ENCODE measurements at places on chromosomes 4 and X.

DNA sequence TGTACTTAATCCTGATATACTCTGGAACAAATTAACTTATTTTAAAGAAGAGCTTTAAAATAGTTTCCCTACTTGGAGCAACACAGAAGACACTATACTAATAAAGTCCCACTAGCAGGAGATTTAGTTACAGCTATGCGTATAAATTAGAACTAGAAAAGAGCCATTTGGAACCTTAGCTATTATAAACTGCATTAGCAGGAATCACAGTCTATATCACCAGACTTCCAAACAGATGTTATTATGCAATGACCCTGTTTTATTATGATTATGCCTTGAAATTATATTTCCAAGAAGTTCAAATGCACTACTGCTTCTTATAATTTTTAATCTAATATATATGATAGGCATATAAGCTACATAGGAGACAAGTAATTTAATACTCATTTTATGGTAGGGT, 95.5 kb upstream of the WDR44 start:
- H3K4me1 ChIP-seq, result no peaks in the 10 kb centered on the region
- H3K27ac ChIP-seq, result no peak overlapping the region
- no peaks in the 10 kb centered on the region for H3K27me3 ChIP-seq
- no peak overlapping the region for H3K4me3 ChIP-seq
- DNase-seq, result no peak
- no peaks in the 10 kb centered on the region for H3K36me3 ChIP-seq

GRCh38 chr4:149897783-149898182, 82.1 kb upstream of the IQCM start:
- no peak for DNase-seq
- H3K4me3 ChIP-seq, result no peak overlapping the region
- peaks cover 4% of the 10 kb centered on the region for H3K27me3 ChIP-seq
- no peaks in the 10 kb centered on the region for H3K4me1 ChIP-seq
- no peak overlapping the region for H3K27ac ChIP-seq
- no peaks in the 10 kb centered on the region for H3K36me3 ChIP-seq

DNA sequence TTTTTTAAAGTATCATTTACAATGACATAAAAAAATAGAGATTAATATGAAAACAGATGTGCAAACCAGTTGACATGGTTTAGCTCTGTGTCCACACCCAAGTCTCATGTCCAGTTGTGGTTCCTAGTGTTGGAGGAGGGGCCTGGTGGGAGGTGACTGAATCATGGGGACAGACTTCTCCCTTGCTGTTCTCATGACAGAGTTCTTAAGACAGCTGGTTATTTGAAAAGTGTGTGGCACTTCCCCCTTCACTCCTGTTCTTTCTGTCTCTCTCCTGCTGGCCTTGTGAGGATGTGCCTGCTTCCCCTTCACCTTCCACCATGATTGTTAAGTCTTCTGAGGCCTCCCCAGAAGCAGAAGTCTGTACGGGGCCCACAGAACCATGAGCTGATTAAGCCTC, 23.8 kb downstream of the CNOT6L start:
- H3K27ac ChIP-seq, result no peak overlapping the region
- H3K36me3 ChIP-seq, result peaks cover 45% of the 10 kb centered on the region
- no peak overlapping the region for H3K4me3 ChIP-seq

GRCh38 chrX:66193821-66194220, 29.8 kb downstream of the HEPH start:
- H3K27me3 ChIP-seq, result no peaks in the 10 kb centered on the region
- H3K27ac ChIP-seq, result no peak overlapping the region
- DNase-seq, result no peak
- H3K4me1 ChIP-seq, result peaks cover 7% of the 10 kb centered on the region
- H3K36me3 ChIP-seq, result no peaks in the 10 kb centered on the region

DNA sequence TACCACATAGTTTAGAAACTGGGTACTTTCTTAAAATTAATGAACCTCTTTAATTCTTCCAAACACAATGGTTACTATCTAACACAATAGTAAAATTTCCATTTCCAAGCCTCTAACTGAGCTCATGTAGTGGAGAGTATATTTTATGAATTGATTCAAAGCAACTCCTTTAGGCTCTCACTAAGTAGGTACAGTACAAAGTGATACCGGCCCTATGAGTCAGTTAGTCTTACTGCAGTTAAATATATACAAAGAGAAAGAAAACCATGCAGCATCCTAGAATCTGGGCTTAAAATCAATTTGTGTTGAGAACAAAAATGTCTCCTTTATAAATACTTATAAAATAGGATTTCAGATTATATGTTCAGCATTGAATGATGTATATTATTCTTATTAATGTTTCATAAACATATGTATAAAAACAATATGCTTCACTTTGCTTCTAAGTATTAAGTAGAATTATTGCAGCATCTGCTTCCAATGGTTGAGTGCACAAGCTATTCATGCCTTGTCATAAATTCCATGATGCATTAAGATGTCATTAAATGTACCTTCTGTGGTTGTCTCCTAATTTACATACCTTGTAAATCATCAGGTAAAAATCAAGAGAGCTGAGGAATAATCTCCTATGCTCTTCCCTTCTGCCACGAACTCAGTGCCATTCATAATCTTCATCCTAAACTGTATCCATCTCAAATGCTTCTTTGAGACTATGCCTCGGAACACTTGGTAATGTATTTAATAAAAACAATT, 1037.8 kb downstream of the STPG2 start:
- DNase-seq, result no peak
- no peaks in the 10 kb centered on the region for H3K36me3 ChIP-seq
- H3K27ac ChIP-seq, result no peak overlapping the region
- no peaks in the 10 kb centered on the region for H3K4me1 ChIP-seq
- H3K27me3 ChIP-seq, result no peaks in the 10 kb centered on the region

DNA sequence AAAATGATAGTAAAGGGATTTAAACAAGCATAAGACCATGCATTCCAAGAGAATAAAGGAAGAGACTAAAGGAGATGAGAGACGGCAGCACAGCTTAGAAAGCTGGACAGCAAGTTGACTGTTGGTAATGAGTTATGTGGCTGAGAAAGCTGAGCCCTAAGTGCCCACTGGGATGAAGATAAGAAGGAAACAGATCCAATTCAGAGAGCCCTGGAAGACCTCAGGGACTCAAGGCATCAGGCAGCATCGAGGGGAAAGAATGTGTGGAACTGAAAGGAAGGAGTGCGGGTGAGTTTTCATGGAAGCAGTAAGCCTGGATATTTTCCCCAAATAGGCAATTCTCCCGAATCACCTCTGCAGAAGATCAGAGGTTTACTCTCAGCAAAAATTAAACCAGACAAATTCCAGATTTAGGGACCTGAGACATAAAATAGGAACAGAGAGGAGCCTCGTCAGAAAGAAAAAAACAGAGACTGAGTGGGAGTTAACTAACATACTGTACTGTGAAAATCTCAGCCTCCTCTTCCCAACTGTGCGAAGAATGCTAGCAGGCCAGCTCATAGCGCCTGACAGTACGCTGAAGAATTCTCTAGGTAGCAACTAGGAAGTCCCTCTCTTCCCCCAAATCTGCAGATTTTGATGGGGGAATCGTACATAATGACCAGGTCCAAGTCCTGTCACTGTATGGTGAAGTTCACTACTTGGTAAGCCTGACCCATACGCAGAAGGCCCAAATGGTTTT, 187.7 kb upstream of the TAPT1 start:
- H3K27ac ChIP-seq, result no peak overlapping the region
- H3K36me3 ChIP-seq, result no peaks in the 10 kb centered on the region
- no peaks in the 10 kb centered on the region for H3K4me1 ChIP-seq
- no peak for DNase-seq

GRCh38 chr4:69896530-69897116, 34.2 kb upstream of the CSN1S1 start:
- no peaks in the 10 kb centered on the region for H3K4me1 ChIP-seq
- H3K4me3 ChIP-seq, result no peak overlapping the region
- no peak for DNase-seq
- H3K27me3 ChIP-seq, result peaks cover 5% of the 10 kb centered on the region

GRCh38 chr4:143270256-143270838, 66.3 kb upstream of the GAB1 start:
- no peaks in the 10 kb centered on the region for H3K36me3 ChIP-seq
- H3K27me3 ChIP-seq, result no peaks in the 10 kb centered on the region
- H3K4me1 ChIP-seq, result no peaks in the 10 kb centered on the region

- H3K4me1 ChIP-seq, result no peaks in the 10 kb centered on the region
- H3K4me3 ChIP-seq, result no peak overlapping the region
- no peak overlapping the region for H3K27ac ChIP-seq
- DNase-seq, result no peak
- no peaks in the 10 kb centered on the region for H3K27me3 ChIP-seq
Observed at GRCh38 chr4:132384709-132385108, 764.4 kb upstream of the PCDH10 start.

- H3K4me1 ChIP-seq, result no peaks in the 10 kb centered on the region
- no peaks in the 10 kb centered on the region for H3K27me3 ChIP-seq
- H3K36me3 ChIP-seq, result no peaks in the 10 kb centered on the region
- no peak for DNase-seq
Observed at GRCh38 chr4:65393078-65393477, 277.2 kb downstream of the EPHA5 start.

DNA sequence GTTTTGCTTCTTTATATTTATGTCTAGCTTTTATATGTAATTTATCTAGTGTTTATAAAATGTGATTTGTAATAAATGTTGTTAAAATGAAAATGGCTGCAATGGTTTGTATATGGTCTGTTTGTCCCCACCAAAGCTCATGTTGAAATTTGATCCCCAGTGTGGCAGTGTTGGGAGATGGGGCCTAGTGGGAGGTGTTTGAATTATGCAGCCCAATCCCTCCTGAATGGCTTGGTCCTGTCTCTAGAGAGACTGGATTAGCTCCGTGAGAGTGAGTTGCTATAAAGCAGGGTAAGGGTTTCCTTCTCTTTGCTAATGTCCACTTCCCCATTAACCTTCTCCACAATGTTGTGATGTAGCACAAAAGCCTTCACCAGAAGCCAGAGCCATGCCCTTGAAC, 30.0 kb upstream of the JADE3 start:
- H3K4me3 ChIP-seq, result no peak overlapping the region
- H3K27me3 ChIP-seq, result no peaks in the 10 kb centered on the region
- H3K4me1 ChIP-seq, result no peaks in the 10 kb centered on the region
- no peak for DNase-seq
- no peaks in the 10 kb centered on the region for H3K36me3 ChIP-seq
- no peak overlapping the region for H3K27ac ChIP-seq

DNA sequence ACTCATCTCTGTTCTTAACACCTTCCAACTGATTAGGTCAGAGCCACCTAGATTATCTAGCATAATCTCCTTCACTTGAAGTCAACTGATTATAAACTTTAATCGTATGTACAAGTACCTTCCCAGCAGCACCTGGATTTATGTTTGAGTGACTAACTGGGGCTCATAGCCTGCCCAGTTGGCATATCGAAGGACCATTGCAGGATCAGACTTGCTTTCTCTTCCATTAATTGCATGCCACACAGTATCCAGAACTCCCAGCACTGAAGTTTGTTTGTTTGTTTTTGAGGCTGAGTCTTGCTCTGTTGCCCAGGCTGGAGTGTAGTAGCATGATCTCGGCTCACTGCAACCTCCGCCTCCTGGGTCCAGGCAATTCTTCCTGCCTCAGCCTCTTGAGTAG, 27.9 kb downstream of the GRK4 start:
- H3K36me3 ChIP-seq, result peaks cover 2% of the 10 kb centered on the region
- H3K27me3 ChIP-seq, result peaks cover 4% of the 10 kb centered on the region
- H3K27ac ChIP-seq, result no peak overlapping the region

GRCh38 chr4:73277201-73277600, 18.6 kb upstream of the ANKRD17 start:
- H3K4me3 ChIP-seq, result no peak overlapping the region
- no peaks in the 10 kb centered on the region for H3K27me3 ChIP-seq
- H3K36me3 ChIP-seq, result peaks cover 23% of the 10 kb centered on the region
- no peaks in the 10 kb centered on the region for H3K4me1 ChIP-seq

- DNase-seq, result peak; percentile 25
- H3K27ac ChIP-seq, result no peak overlapping the region
- H3K4me1 ChIP-seq, result peaks cover 32% of the 10 kb centered on the region
- H3K36me3 ChIP-seq, result no peaks in the 10 kb centered on the region
- no peaks in the 10 kb centered on the region for H3K27me3 ChIP-seq
- no peak overlapping the region for H3K4me3 ChIP-seq
Observed at GRCh38 chrX:15761564-15762191, 23.6 kb downstream of the CA5B start.

DNA sequence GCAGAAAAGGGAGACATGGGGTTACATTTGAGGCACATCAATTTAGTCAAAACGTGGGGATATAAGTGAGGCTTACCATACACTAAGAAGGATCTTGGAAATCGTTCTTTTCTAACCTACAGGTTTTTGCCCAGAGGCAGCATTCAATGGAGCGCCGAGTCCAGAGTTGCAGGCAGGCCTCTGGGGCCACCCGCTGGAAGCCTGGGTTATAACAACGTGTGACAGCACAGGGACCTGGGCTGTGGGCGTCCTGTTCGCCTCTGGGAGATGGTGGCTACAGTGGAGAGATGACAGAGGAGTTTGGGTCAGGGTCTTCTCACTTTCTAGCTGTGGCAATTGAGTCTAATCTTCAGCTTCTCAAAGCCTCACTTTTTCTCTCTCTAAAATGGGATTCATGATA, 53.9 kb downstream of the ENPP6 start:
- no peak overlapping the region for H3K4me3 ChIP-seq
- DNase-seq, result peak; percentile 23
- peaks cover 3% of the 10 kb centered on the region for H3K4me1 ChIP-seq
- H3K36me3 ChIP-seq, result no peaks in the 10 kb centered on the region
- peaks cover 52% of the 10 kb centered on the region for H3K27me3 ChIP-seq
- H3K27ac ChIP-seq, result no peak overlapping the region

- no peaks in the 10 kb centered on the region for H3K36me3 ChIP-seq
- no peak for DNase-seq
- peak overlapping the region; percentile 20 for H3K27ac ChIP-seq
- no peak overlapping the region for H3K4me3 ChIP-seq
Observed at GRCh38 chr4:122705547-122706117, 26.9 kb upstream of the BBS12 start.

DNA sequence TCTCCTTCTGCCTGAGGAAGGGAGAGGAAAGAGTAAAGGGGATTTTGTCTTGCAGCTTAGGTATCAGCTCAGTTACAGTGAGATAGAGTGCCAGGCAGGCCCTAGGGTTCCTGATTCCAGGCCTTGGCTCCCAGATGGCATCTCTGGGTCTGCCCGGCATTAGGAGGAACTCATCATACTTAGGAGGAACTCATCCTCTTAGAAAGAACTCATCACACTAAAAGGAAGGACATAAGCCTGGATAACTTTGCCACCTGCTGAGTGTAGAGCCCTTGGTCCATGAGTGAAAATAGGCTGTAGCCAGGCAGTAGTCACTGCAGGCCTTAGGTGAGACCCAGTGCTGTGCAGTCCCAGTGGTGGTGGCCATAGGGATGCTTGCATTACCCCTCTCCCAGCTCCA, 367.1 kb downstream of the PACRGL start:
- H3K36me3 ChIP-seq, result no peaks in the 10 kb centered on the region
- no peaks in the 10 kb centered on the region for H3K27me3 ChIP-seq
- no peak overlapping the region for H3K4me3 ChIP-seq
- H3K27ac ChIP-seq, result no peak overlapping the region

DNA sequence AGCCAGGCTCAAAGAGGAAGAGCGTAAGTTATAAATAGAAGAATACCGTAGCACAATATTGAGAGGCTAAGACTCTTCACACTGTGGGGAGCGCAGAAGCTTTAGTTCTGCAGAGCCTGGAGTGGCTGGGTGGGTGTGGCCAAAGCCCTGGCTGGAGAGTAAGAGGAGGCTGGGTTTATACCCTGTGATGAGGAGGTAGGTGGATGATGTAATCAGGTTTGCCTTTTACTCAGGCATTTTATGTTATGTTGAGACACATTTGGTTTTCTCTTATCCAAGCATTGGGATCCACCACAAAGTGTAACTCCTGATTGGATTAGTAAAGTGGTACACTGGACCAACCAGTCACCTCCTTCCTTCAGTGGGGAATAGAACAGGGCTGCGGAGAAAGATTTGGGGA, 13.9 kb downstream of the CDS1 start:
- no peak for DNase-seq
- peaks cover 3% of the 10 kb centered on the region for H3K4me1 ChIP-seq
- no peak overlapping the region for H3K4me3 ChIP-seq
- H3K27me3 ChIP-seq, result peaks cover 8% of the 10 kb centered on the region
- H3K36me3 ChIP-seq, result no peaks in the 10 kb centered on the region

Data from activated naive CD8-positive, alpha-beta T cell treated with anti-CD3 and anti-CD28 coated beads, Interleukin-2, amount 50 U/mL, for 24 hours (primary cell).